ENCODE measurements at places on chromosomes 2 and 18. TPM values are rescaled to one million over a fixed set of nuclear protein-coding genes. Genes with fewer than 3 reads are reported as not detected.

Gene IFIH1
- total RNA-seq, result 21.6 TPM

Gene CNGA3
- total RNA-seq, result not detected

Gene IL37
- not detected for total RNA-seq

Gene SETBP1
- total RNA-seq, result 71.7 TPM

Gene RSAD2
- 4.5 TPM for total RNA-seq

Gene POTEJ
- not detected for total RNA-seq

Gene PLB1
- total RNA-seq, result 6.8 TPM

Gene KDM3A
- total RNA-seq, result 43.8 TPM

Gene RGPD8
- total RNA-seq, result 13.8 TPM

Gene FZD7
- 14.0 TPM for total RNA-seq

Gene SERPINB3
- not detected for total RNA-seq

Gene ALPI
- 0.09 TPM for total RNA-seq

Gene CYP26B1
- total RNA-seq, result 2.5 TPM

Measured in kidney (tissue), 22 donors.